Stimulated activated CD4-positive, alpha-beta T cell treated with anti-CD3 and anti-CD28 coated beads, TNF-alpha, amount 100 ng/mL, for 1 hour (primary cell): ENCODE measurements at places on chromosomes 3 and 15.
A peak's percentile ranks its signal among the peaks of the same experiment; 100 is the strongest.

GRCh38 chr3:25785826-25786225, 2.6 kb upstream of the NGLY1 start:
- DNase-seq: no peak

GRCh38 chr3:176041812-176042211, 1155.5 kb downstream of the TBL1XR1 start:
- DNase-seq: no peak

GRCh38 chr15:64247906-64248541, 85.2 kb upstream of the PPIB start:
- no peak for DNase-seq

DNA sequence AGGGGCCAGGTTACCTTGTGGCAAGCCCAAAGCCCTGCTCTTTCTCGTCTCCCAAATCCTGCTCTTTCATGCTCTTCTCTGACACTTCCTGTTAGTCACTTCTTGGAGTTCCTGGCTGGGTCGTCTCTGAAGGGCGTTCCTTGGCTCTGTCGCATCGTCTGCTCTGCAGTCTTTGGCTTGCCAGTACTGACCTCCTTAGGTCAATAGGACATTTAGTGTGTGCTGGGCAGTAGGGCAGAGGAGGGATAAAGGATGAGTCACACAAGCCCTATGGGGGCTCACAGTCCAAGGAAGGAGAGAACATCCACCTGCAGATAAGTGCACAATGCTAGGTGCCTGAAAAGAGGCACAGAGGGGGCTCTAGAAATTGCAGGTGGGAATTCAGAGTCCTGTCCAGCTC, 87.5 kb downstream of the FAM43A start:
- DNase-seq: no peak

DNA sequence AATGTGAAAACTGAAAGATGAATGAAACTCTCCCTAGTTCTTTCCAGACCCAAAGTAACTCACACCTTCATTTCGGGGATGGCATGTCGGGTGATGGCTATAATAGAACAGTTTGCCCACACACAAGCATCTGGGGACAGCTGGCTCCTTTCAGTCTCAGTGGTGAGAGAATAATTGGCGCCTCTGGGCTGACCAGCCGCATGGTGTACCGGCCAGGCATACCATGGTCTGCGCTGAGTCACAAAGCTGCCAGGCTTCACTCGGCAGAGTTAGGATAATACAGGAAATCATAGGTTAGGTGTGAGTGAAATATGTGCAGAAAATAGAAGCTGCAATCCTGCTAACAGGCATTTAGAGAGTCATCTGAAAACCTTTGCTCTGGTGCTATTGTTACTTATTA, 80.4 kb upstream of the IGF1R start:
- no peak for DNase-seq

DNA sequence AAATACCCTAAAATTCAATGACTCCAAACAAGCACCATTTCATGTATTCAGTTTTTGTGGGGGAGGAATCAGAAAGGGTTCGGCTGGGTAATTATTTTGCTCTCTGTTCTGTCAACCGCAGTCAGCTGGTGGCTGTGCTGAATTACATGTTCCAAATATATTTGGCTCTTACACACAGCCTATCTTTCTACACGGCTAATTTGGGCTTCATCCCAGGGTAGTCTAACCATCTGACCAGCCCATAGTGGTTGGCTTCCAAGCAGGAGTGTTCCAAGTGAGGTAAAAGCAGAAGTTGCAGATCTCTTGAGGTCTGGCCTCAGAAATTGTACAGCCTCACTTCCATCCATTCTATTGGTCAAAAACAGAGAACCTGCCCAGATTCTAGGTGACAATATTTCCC, 760.8 kb upstream of the SEMA6D start:
- no peak for DNase-seq

DNA sequence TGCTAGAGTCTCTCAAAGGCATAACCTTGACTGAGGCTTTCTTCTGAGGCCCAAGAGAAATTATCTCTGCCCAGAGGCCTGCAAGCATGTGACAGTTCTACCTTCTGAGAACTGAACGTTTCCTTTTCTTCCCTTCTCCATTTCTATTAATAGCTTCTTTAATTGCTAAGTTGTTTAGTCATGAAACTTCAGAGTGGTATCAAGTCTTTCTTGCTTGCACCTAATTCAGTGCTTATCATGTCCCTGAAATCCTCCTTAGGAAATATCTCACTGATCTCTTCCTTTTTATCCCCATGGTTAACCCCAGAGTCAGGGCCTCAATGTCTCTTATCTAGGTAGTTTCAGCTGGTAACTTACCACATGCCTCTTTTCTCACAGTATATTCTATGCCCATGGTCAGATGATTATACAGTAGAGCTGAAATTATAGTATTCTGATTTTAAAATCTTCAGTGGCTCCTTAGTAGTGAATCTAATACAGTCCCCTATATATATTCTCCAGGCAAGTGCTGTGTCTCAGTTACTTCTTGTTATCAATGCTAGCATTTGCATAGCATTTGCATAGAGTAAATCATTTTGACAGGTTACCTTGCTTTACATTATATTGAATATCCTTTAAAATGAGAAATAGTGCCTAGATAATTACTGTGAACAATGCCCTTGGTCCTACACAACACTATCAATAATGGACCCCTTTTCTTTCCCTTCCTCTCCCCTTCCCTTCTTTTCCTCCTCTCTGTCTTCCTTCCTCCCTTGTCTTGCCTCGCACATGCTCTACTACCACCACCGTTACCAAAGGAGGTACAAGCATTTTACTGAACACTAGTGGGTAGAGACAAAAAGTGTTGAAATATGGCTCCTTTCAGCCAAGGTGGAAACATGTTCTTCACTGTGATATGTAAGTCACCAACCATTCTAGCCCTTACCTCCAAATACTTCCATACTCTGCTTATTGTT, 33.0 kb downstream of the KBTBD8 start:
- no peak for DNase-seq

- no peak for DNase-seq
These were observed 32.5 kb downstream of the TPRG1 start for GRCh38 chr3:189204167-189204866.

DNA sequence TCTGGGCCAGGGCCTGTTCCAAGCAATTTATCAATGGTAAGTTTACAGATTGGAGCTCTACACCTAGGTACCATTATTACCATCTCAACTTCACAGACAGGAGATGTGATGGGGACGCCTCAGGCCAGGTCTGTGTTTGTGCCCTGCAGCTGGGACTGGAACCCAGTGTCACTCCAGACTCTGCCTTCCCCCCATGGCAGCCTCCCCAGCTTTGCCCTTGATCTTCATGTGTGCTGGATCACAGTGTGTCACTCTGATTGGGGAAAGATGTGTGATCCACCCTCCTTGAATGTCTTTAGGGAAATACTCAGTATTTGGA, 59.6 kb downstream of the MGLL start:
- DNase-seq: no peak

GRCh38 chr15:55226127-55226526, 29.4 kb upstream of the RSL24D1 start:
- DNase-seq: no peak

DNA sequence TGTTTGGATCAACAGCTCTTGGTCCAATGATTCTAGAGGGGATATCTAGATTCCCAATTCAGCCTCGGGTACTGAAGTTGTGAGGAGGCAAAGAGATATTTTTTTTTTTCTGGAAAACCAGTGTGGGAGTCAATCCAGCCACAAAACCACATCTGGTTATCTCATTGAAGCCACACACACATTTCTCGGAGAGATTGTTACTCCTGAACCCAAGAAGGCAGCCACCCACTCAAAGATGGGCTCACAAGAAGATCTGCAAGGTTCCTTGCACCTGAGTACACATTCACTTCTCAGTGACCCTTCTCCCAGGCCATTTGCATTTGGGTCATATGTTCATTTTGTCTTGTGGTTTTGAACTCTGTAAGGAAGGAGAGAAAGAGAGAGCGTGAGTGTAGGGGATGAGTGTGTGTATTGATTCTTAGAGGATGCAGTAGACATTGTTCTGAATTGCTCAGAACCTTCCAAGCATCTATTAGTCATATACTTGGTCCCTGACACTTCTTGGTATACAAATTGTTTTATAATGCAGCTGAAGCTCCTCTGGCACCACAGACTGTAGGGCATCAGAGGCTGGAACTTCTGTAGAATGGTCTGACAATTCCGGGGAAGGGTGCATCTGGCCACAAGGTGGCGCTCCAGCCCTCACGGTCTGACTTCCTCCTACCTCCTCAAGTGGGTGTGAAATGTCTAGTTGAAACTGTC, 39.3 kb upstream of the TRA2B start:
- DNase-seq: peak; percentile 49

- no peak for DNase-seq
These were observed 39.0 kb downstream of the UBE2E2 start for GRCh38 chr3:23242106-23242505.

- no peak for DNase-seq
These were observed 13.2 kb downstream of the EPHB3 start for GRCh38 chr3:184574515-184575417.

GRCh38 chr3:137165117-137165806, 207.5 kb downstream of the IL20RB start:
- no peak for DNase-seq

DNA sequence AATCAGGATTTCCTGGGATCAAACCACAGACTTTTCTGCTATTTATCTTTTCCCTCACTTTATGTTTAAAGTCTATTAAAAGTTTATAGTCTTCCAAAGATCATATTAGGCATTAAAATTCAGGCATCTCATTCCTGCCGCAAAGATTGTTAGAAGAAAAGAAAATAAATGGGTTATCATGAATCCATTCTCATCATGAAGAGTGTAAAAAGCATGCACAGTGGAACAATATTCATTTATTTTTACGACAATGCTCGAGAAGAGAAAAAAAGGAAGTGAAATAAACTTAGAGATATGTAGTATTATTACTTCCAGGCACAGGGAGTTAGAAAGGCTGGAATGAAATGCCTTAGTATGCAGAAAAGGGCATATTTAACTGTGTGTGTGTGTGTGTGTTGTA, 213.7 kb upstream of the PLSCR5 start:
- DNase-seq: no peak

GRCh38 chr3:16720367-16720940, 115.2 kb upstream of the DAZL start:
- no peak for DNase-seq

- DNase-seq: no peak
These were observed 15.6 kb upstream of the CAPN3 start for GRCh38 chr15:42343596-42344232.

DNA sequence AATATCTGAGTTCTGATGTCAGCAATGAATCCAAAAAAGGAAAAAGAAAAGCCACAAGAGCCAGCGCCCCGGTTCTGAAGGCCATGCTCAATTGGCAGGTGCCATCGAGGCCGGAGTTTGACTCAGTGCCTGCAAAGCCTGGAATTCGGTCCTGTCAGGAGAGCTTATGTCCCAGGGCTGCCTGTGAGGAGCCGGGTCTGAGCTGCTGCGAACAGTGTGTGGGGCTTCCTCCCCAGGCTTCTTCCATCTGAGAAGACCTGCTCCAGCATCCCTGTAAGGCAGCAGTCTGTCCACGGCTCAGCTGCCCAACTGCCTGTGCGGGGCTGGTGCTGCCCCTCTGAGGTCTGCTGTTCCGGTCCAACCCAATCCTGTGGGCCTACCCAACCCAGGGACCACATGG, 46.1 kb downstream of the ROPN1B start:
- DNase-seq: no peak

DNA sequence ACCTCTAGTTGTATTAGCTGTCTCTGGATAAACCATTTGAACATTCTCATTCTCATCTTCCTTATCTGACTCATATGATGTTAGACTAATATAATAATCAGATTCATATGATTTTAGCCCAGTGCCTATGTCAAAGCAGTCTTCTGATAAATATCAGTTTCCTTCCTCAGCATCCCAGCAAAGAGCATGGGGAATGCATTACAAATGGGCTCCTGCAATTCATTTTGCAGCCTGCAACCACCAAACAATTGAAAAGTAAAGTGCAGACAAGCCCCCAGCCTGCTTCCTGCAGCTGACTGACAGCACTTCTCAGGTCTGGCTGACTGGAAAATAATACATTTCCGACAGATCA, 78.2 kb upstream of the STAC start:
- no peak for DNase-seq

- DNase-seq: no peak
These were observed 142.6 kb downstream of the RPLP1 start for GRCh38 chr15:69595009-69595791.

GRCh38 chr3:157823050-157823449, 283.2 kb downstream of the SHOX2 start:
- DNase-seq: no peak

DNA sequence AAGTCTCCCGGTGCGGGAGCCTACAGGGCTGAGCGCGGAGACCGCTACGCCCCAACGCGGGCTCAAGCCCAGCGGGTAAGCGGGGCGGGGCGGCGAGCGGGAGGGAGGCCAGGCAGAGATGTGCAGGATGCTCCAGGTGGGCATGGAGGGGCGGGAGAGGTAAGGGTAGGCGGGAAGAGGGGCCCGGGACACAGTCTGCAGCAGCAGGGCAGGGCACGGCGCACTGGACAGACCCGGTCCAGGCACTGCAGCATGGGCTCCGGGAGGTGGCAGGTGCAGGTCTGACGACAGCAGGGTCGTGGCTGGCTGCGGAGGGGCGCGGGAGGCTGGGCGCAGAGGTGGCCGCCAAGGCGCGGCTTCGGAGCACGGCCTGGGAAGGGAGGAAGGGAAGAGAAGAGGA, 102.8 kb downstream of the GABRB3 start:
- DNase-seq: no peak

DNA sequence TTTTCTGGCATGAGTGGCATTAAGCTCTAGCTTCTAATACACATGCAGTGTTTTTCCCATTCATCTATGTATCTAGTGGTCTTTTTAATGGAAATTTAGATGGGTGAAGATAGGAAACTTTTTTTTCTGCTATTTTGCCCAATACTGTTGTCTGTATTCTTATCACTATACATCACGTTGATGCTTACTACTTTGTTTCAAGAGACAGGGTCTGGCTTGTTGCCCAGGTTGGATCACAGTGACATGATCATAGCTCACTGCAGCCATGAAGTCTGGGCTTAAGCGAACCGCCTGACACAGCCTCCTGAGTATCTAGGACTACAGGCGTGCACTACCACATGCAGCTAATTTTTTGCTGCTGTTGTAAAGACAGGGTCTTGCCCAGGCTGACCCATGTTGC, 84.6 kb downstream of the PEAK1 start:
- no peak for DNase-seq

GRCh38 chr3:126578702-126579101, 20.0 kb upstream of the C3orf22 start:
- no peak for DNase-seq

GRCh38 chr3:15884132-15884531, 86.4 kb upstream of the ANKRD28 start:
- DNase-seq: no peak

- DNase-seq: no peak
These were observed 179.4 kb downstream of the GBE1 start for GRCh38 chr3:81581966-81582599.

- no peak for DNase-seq
These were observed 46.6 kb upstream of the FHIT start for GRCh38 chr3:61297821-61298220.

DNA sequence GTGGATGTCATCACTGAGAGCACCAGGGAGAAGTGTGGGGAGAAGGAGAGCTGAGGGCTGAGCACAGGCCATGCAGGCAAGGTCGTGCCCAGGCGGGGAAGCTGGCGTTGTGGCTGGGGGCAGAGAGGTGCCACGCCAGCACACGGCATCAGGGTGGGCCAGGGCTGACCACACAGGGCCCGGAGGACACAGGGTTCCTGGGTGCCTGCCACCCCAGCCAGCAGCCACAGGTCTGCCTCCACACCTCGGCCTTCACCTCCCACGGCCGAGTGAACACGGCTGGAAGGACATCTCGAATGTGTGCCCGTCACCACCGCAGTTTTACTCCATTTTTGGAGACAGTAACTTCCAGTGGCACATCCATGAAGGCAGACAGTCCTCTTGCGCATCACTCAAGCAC, 77.1 kb downstream of the ATP10A start:
- no peak for DNase-seq
